Karpas-422 (cell line): ENCODE measurements at places on chromosomes 5 and 9.
A peak's percentile ranks its signal among the peaks of the same experiment; 100 is the strongest.

- DNase-seq = no peak
Observed at GRCh38 chr5:154086146-154086545, 47.4 kb downstream of the MFAP3 start.

- DNase-seq = no peak
Observed at GRCh38 chr9:109863961-109864360, 84.0 kb downstream of the PALM2AKAP2 start.

- no peak for DNase-seq
Observed at GRCh38 chr5:95043648-95044047, 241.2 kb downstream of the MCTP1 start.

DNA sequence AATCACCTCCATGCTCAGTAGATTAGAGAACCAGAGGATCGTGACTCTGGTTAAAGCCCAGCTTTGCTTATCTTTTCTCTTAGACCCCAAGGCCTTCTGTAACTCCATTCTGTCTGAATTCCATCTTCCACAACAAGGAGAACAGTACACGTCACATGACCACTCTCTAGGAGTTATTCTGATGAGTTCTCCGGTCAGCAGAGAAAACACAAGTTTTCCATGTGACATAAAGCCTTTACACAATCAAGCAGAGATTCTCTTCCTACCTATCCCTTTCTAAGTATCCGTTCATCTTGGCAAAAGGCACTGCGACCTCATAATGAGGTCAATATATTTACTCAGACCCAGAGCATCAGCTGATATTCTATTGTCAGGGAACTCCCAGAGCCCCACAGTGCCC lies 112.3 kb downstream of the TRPM6 start:
- DNase-seq = no peak

- DNase-seq = no peak
Observed at GRCh38 chr9:4168526-4168925, 131.3 kb downstream of the GLIS3 start.

DNA sequence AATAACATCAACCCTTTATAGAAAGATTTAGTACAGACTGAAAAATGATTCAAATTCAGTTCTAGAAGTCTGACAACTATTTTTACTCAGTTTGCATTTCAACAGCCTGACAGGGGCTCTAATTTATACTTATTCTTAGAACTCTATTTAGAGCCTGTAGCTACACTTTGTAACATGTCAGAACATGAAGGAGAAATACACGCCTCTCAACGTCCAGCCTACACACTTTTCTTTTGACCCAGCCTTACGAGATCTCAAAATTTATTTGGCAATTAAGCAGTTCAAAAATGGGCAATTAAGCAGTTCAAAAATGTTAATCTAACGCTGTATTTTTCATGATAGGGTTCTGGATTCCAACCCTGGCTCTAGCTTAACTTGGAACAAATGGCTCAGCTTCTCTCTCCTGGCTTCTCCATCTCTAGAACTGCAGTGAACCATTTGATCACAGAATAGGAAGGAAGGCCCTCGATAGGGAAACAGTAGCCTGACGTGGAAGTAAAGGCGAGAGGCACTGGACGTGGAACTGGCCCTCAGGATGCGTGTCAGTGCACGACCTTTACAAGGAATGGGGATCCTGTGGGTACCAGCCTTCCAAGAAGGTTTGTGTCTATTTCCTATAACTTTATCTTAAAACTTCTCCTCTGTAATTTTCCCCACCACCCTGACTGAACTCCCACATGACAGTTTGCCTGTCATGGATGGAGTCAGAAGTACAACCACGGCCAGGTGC lies 66.4 kb downstream of the PRRT1B start:
- no peak for DNase-seq

DNA sequence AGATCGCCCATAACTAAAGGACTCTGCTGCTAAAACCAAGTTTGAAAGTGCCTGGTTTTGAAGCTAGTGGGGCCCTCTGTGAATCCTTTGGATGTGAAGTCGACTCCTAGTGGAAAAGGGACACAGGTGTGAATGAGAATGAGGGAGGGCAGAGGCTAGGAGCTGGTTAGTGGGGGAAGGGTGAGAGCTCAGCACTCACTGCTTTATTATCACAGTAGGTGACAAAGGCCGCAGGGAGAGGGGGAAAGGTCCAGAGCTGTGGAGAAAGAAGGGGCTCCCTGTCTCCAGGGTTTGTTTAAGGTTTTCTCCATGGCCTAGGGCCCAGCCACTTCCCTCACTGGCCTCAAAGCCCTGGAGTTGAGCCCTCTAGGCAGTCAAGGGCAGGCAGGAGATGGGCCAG lies 3.5 kb downstream of the HDHD3 start:
- DNase-seq = no peak

DNA sequence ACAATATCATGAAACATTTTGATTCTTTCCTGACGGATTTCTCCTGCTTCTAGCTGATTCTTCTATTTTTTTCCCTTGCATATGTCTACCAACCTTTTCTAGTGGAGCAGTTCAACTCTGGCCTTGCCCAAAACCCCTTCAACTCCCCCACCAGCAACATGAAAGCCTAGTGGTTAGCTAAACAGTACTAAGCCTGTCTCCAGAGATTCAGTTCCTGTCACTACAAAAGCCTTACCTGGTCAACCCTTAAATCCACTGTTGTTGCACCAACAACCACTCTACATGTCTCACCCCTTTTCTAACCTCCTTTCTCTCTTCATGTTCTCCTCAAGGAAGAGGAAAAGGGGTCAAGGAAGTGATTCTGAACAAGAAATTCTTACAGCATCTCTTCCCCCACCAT lies 74.8 kb upstream of the PIK3R1 start:
- DNase-seq = no peak

GRCh38 chr5:177301503-177302165 lies 1.9 kb downstream of the RAB24 start:
- DNase-seq = no peak

- no peak for DNase-seq
Observed at GRCh38 chr5:6829150-6829784, 116.0 kb downstream of the TENT4A start.

- DNase-seq = no peak
Observed at GRCh38 chr5:23367874-23368273, 139.5 kb upstream of the PRDM9 start.

DNA sequence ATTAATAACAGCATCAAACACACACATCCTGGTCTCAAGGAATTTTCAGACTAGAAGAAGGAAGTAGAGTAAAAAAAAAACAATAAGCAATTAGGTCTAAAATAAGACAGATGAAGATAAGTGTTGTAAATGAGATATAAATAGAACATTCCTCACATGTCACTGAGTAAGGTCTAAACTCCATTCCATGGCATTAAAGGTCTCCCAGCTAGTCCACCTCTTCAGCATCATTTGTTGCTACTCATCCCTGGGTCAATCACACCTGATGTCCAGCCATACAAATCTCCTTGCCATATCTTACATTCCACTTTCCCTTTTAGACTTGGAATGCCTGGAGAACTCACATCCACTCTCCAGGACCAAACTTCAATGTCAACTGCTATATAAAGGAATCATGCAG lies 214.1 kb upstream of the KLF4 start:
- DNase-seq = no peak

GRCh38 chr9:95341293-95341962 lies 23.9 kb upstream of the FANCC start:
- DNase-seq = peak; percentile 52

- DNase-seq = no peak
Observed at GRCh38 chr5:178473854-178474253, 116.3 kb downstream of the COL23A1 start.

DNA sequence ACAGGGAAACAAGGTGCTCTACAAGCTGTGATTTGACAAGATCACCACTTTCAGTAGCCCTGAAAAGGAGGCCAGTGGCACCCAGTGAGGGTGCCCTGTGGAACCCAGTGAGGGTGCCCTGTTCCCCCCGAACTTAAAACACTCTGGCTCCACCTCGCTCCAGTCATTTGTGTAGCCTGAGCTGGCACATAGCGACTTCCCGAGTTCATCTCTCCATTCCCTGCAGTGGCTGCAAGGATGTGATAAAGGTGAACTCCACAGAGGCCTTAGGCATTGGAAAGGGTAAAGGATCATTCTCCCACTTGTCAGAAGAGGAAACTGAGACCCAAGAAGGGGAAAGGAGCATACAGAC lies 21.9 kb upstream of the ANXA6 start:
- no peak for DNase-seq

- DNase-seq = no peak
Observed at GRCh38 chr9:81832571-81833285, 95.5 kb upstream of the SPATA31D4 start.

GRCh38 chr5:14142202-14142826 lies 828 bp upstream of the TRIO start:
- no peak for DNase-seq

GRCh38 chr9:133119846-133120500 lies 1.1 kb downstream of the RALGDS start:
- DNase-seq = no peak

- DNase-seq = no peak
Observed at GRCh38 chr9:100619194-100619593, 41.3 kb downstream of the CAVIN4 start.

GRCh38 chr5:74156728-74157383 lies 483.7 kb downstream of the ENC1 start:
- DNase-seq = no peak

- DNase-seq = no peak
Observed at GRCh38 chr9:5448016-5448415, 2.3 kb upstream of the CD274 start.

DNA sequence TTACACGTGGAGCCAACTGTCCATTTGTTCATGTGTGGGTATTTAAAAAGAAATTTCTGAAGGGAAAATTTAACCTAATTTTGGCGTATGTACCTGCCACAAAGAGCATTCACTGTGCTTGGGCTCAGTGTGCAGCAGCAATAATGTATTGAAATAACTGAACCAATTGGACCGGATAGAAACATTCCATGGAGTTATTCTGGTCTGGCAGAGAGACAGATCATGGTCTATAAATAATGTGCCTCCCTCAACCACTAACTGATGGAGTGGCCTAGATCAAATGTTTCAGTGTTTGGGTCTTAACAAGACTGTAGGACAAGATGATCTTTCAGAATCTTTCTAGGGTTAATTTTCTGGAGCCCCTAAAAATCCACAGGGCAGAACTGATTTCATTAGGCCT lies 469.7 kb downstream of the PRELID2 start:
- DNase-seq = no peak

- peak; percentile 81 for DNase-seq
Observed at GRCh38 chr5:26482810-26483375, 555.5 kb downstream of the CDH9 start.

DNA sequence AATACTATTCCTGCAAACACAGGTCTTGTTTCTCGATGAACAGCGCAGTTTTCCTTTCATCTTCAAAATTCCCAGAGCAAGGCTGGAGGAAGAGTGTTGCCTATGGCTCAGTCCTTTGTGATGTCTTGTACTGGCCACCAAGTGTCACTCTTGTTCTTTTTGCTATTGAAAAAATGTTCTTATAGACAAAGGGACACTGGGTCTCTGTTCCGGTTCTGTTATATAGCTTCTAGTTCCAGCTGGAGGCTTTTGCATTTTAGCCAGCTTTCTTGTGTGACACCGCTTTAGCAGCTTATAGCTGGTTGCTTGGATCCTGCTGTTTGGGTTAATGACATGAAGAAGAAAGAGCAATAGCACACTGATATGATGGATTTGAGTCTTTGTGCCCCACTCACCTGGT lies 343.7 kb upstream of the KCNN2 start:
- no peak for DNase-seq
